Chondrocyte (in vitro differentiated cells): ENCODE measurements at places on chromosomes 16 and 17. TPM values are rescaled to one million over a fixed set of nuclear protein-coding genes. Genes with fewer than 3 reads are reported as not detected.

Gene TP53
- 74.5 to 77.7 TPM (median 74.9 TPM) in 3 replicates for total RNA-seq

Gene TMEM100
- total RNA-seq = 4.7 to 7.5 TPM (median 5.3 TPM) in 3 replicates

Gene MAPT
- total RNA-seq = 2.9 to 6.1 TPM (median 4.5 TPM) in 3 replicates

Gene SAMD14
- 26.0 to 29.4 TPM (median 27.6 TPM) in 3 replicates for total RNA-seq

Gene PIPOX
- total RNA-seq = 1.5 to 2.3 TPM (median 2.2 TPM) in 3 replicates

Gene MT1E
- 23.2 to 35.8 TPM (median 31.4 TPM) in 3 replicates for total RNA-seq

Gene TIMM22
- 10.0 to 13.1 TPM (median 10.3 TPM) in 3 replicates for total RNA-seq

Gene SLC52A1
- total RNA-seq = not detected in 3 replicates

Gene CES4A
- total RNA-seq = 1.6 to 6.6 TPM (median 2.6 TPM) in 3 replicates

Gene EMP2
- total RNA-seq = 8.1 to 14.6 TPM (median 11.9 TPM) in 3 replicates
